ENCODE measurements at places on chromosomes 11 and 22. TPM values are rescaled to one million over a fixed set of nuclear protein-coding genes. Genes with fewer than 3 reads are reported as not detected.
A peak's percentile ranks its signal among the peaks of the same experiment; 100 is the strongest.

DNA sequence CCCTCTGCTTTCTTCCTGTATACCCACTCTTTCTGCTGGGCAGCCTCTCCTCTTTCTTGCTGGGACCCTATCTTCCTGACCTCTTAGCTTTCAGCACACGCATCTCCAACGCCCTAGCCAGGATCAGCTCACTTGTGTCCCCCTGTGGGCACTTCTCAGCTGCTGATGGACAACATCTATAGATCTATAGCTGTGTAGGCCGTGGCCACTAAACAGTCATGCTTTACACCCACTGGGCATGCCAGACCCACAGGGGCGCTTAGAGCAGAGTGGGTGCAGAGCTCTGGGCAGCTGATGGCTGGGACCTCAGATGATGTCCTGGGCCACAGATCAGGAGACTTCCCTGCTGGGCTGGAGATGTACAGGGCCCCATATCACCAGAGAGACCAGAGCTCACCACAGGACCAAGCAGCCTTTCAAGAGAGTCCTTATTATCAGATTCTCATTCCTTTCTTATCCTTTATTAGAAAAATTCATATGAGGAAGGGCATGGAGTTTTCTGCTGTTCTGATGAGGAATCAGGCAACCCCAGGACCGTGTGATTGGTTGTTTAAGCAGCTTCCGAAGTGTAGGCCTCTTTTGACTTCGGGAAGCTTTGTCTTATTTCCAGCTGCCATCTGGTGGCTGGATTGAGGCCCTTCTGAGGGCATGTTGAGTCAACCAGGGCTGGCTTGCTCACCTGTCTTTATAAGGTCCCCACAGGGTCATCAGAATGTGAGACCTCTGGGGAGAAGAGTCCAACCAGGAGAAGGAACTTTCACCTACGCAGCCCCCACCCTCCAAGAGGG lies 60.5 kb downstream of the OSBP2 start:
- no peaks in the 10 kb centered on the region for H3K36me3 ChIP-seq
- H3K27ac ChIP-seq: no peak overlapping the region
- H3K4me1 ChIP-seq: no peaks in the 10 kb centered on the region
- H3K4me3 ChIP-seq: no peak overlapping the region
- H3K27me3 ChIP-seq: no peaks in the 10 kb centered on the region
- peak; percentile 23 for DNase-seq

The HMOX1 gene
- total RNA-seq: 6.9 TPM

The CRYBB1 gene
- total RNA-seq: not detected

- no peak overlapping the region for H3K4me3 ChIP-seq
- H3K27ac ChIP-seq: no peak overlapping the region
- no peaks in the 10 kb centered on the region for H3K4me1 ChIP-seq
- H3K36me3 ChIP-seq: no peaks in the 10 kb centered on the region
Observed at GRCh38 chr11:16052750-16053149, 303.6 kb downstream of the SOX6 start.

The KRTAP5-8 gene
- not detected for total RNA-seq

GRCh38 chr11:45247433-45247832 lies 38.7 kb downstream of the SYT13 start:
- H3K27ac ChIP-seq: no peak overlapping the region
- H3K27me3 ChIP-seq: peaks cover 6% of the 10 kb centered on the region
- no peak overlapping the region for H3K4me3 ChIP-seq

DNA sequence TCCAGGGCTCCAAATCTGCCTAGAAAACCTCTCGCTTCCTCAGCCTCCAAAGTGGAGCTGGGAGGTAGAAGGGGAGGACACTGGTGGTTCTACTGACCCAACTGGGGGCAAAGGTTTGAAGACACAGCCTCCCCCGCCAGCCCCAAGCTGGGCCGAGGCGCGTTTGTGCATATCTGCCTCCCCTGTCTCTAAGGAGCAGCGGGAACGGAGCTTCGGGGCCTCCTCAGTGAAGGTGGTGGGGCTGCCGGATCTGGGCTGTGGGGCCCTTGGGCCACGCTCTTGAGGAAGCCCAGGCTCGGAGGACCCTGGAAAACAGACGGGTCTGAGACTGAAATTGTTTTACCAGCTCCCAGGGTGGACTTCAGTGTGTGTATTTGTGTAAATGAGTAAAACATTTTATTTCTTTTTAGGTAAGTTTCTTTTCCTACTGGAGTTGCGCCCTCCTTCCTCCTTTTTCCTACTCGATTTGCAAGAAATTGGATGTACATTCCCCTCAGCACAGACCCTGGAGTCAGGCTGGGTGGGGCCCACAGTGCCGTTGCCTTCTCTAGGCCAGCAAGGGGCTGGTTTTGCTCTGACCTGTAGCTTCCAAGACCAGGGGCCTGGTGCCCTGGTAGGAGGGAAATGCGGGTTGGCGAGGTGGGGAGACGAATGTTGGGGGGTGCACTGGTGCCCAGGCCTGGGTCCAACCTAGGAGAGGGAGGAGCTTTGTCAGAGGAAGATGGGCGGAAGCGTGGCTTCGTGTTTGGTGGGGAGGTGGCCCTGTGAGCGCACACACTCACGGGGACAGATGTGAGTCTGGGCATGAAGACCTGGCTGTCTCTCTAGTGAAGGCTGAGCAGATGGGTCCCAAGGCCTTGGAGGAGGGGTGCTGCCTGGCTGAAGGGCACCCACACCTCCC lies 50.6 kb downstream of the ST14 start:
- H3K4me1 ChIP-seq: no peaks in the 10 kb centered on the region
- H3K27me3 ChIP-seq: no peaks in the 10 kb centered on the region
- H3K36me3 ChIP-seq: no peaks in the 10 kb centered on the region
- no peak overlapping the region for H3K27ac ChIP-seq
- no peak for DNase-seq

DNA sequence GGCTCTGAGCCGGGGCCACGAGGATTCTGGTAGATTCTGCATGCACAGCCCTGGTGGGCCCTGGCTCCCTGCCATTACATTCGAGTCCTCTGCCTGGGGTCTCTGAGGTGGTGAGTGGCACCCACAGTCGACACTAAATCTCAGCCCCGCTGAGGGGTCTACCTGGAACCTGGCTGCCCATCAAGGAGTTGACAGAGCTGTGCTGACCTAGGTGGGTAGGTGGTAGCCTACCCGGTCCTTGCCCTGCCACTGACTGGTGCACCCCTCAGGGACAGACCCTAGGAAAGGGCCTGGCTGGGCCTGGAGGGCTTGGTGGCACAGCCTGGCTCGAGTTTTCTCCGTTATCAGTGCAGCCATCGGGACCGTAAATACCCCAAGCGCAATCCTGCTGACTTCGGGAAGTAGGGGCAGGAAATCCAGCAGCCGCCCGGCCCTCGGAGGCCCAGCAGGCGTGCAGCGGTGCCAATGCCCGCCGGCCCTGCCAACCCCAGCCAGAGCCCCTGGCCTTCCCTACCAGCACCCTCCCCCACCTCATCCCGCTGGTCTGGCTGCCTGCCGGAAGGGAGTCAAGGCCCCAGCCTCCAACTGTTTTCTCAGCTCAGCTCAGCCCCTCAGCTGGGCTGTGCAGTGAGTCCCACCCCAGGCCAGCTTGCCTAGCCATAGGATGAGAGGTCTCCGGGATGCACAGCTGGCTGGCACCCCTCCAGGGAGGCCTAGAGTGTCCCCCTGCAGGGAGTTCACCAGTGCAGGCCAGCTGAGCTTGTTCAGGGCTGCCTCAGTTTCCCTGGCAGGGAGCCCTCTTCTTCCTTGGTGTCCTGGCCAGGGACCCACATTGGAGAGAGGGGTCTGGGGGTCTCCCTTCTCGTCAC lies 80.4 kb upstream of the KCNQ1OT1 start:
- H3K27ac ChIP-seq: no peak overlapping the region
- no peaks in the 10 kb centered on the region for H3K36me3 ChIP-seq
- H3K4me3 ChIP-seq: no peak overlapping the region
- DNase-seq: no peak
- H3K4me1 ChIP-seq: peaks cover 17% of the 10 kb centered on the region
- H3K27me3 ChIP-seq: 0 out of 2 replicates have a peak, but pooled peaks cover 3% of the 10 kb centered on the region

The SPTBN2 gene
- under 0.01 TPM for total RNA-seq

- peak; percentile 45 for DNase-seq
- H3K4me3 ChIP-seq: peak overlapping the region; percentile 70
- H3K4me1 ChIP-seq: peaks cover 13% of the 10 kb centered on the region
- H3K27ac ChIP-seq: peak overlapping the region; percentile 94
- H3K27me3 ChIP-seq: no peaks in the 10 kb centered on the region
- peaks cover 35% of the 10 kb centered on the region for H3K36me3 ChIP-seq
Observed at GRCh38 chr11:83157594-83158356, 844 bp downstream of the PCF11 start.

The SVIP gene
- 14.2 TPM for total RNA-seq

The ASRGL1 gene
- total RNA-seq: 0.81 TPM

DNA sequence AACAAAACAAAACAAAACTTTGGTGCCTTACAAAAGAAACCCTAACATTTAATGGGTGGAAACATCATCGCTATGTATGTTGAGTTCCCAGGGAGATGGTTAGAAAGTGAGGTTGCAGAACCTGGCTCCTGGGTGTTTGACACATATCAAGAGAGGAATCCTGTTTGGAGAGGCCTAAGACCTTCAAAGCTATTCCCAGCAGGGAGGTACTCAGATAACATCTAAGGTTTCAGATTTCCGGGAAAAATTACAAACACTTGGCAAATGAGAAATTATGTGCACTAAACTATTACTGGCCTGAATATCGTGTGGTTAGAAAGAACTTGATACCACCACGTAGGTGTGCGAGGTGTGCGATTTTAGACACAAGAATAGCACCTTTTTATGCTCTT lies 18.5 kb downstream of the TRIM5 start:
- H3K27me3 ChIP-seq: no peaks in the 10 kb centered on the region
- H3K4me3 ChIP-seq: no peak overlapping the region
- DNase-seq: no peak
- peaks cover 73% of the 10 kb centered on the region for H3K36me3 ChIP-seq
- no peaks in the 10 kb centered on the region for H3K4me1 ChIP-seq
- no peak overlapping the region for H3K27ac ChIP-seq

- H3K4me3 ChIP-seq: no peak overlapping the region
- H3K27ac ChIP-seq: no peak overlapping the region
- no peak for DNase-seq
- H3K4me1 ChIP-seq: peaks cover 31% of the 10 kb centered on the region
Observed at GRCh38 chr11:29334776-29335130, 682.1 kb downstream of the KCNA4 start.

GRCh38 chr11:108241330-108242037 lies 18.6 kb downstream of the ATM start:
- no peak overlapping the region for H3K4me3 ChIP-seq
- H3K4me1 ChIP-seq: peaks cover 8% of the 10 kb centered on the region
- no peak for DNase-seq
- peaks cover 9% of the 10 kb centered on the region for H3K36me3 ChIP-seq
- no peak overlapping the region for H3K27ac ChIP-seq

DNA sequence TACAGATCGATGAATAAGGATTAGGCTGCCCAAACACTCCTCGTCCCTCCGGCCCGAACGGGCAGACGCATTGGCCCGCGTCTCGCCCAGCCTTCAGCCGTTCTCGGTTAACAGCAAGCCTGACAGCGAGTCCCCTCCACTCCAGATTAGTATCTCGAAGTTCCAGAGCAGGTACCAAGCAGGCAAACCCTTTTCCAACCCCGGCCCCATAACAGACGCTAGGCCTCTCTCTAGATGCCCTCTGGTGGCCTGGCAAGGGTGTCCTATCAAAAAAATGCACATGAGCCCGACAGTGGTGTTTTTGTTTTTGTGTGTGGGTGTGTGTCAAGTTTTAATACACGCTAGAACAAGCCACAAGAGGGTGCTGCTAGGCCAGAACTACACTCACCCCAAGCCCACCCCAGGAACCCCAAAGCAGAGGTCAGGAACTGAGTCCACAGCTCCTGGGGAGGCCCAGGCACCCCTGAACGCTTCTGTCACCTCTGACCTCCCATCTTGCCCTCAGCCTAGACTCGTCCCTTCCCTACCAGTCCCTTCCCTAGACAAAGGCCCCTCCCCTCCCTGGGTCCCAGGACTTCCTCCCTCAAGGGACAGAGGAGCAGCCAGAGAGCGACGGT lies 658 bp upstream of the ARFGAP2 start:
- no peaks in the 10 kb centered on the region for H3K27me3 ChIP-seq
- peaks cover 14% of the 10 kb centered on the region for H3K4me1 ChIP-seq
- DNase-seq: peak; percentile 85
- H3K27ac ChIP-seq: peak overlapping the region; percentile 64
- H3K36me3 ChIP-seq: peaks cover 51% of the 10 kb centered on the region

Measured in SJSA1 (cell line).